ENCODE measurements at places on chromosomes 7 and 10. TPM values are rescaled to one million over a fixed set of nuclear protein-coding genes. Genes with fewer than 3 reads are reported as not detected.
A peak's percentile ranks its signal among the peaks of the same experiment; 100 is the strongest.

- peak; percentile 32 for DNase-seq
Measured at GRCh38 chr7:149604521-149604920, 106.9 kb upstream of the ZNF746 start.

NKX2-3 gene
- not detected for total RNA-seq

- no peak for DNase-seq
Measured at GRCh38 chr10:19775296-19775695, 40.9 kb upstream of the PLXDC2 start.

DNA sequence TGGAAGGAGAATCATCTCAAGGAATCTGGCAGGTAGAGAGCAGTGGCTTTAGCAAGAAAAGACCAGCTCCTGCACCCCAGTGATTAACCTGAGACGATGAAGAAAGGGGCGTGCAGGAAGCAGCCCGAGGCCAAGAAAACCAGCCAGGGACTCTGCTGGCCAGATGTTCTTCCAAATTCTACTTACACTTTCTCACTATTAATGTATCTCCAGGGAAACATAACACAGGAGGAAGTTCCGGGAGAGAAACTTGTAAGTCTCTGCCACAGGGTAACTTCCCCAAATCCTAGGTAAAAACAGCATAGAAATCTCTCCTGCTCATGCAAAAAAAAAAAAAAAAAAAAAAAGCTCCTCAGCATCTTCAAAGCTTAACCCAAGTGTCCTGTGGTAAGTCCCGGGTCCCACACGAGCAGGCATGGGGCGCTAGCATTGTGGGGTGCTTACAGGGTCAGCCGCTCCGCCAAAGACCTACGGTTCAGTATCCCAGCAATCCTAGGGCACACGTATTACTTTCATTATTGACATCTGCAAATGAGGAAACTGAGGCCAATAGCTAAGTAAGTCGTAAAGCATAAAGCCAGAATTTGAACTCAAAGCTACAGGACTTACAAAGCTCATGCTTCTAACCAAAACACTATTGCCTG, 97.2 kb upstream of the GNA12 start:
- no peak for DNase-seq

DNA sequence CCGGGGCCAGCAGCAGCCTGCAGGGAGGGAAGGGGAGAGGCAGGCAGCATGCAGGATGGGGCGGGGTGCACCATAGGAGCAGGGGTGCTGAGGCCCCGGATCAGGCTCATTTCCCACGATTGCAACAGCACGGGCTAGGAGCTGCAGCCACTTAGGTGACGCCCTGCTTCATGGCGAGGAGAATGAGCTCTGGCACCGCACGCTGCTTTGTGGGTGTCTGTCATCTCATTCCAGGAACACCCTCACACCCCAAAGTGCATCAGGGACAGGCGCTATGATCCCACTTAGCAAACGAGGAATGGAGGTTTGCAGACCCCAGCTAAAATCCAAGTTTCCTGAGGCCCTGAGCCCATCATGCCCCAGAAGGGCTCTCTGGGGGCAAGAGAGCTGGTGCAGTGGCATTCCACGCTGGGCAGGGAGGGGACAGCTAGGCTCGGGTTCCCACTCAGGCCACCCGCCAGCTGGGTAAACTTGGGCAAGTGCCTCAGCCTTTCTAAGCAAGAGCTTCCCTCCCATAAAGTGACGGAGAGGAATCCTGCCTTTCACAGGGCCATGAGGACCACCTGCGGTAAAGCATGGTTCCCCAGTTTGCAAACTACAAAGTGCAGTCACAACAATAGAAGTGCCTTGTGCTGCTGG, 9.3 kb downstream of the KCNH2 start:
- DNase-seq, result no peak

- no peak for DNase-seq
Measured at GRCh38 chr7:11343136-11343535, 369.5 kb downstream of the PHF14 start.

GRCh38 chr10:4885162-4885561, 59.2 kb downstream of the AKR1E2 start:
- DNase-seq, result no peak

SUN3 gene
- total RNA-seq, result 4.5 TPM

CAPZA2 gene
- total RNA-seq, result 80.0 TPM

MGAM2 gene
- 0.51 TPM for total RNA-seq

GRCh38 chr10:124481717-124482116, 20.1 kb downstream of the LHPP start:
- no peak for DNase-seq

GRCh38 chr7:80182630-80183276, 48.1 kb downstream of the GNAI1 start:
- DNase-seq, result no peak

- DNase-seq, result no peak
Measured at GRCh38 chr10:104937567-104937966, 296.5 kb downstream of the SORCS3 start.
